ENCODE measurements at places on chromosomes 3 and 15.

DNA sequence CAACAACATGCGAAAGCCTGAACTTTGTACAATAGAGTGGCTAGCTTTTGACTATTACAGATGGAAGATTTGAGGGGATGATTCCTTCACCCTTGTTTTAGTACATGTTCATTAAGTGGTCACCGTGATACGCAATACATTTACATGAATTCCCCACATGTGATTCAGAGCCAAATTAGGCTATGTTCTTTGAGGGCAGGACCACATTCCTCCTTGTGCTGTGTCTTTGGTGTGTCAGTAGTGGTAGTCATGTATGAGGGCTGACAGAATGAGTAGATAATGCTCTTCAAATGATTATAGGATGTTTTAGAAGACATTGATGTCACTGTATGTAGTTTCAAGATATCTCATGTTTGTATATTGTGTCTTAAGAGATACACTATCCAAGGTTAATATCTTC, 12.1 kb downstream of the PTPRG start:
- DNase-seq: no peak

GRCh38 chr3:13069495-13069894, 3.7 kb downstream of the IQSEC1 start:
- DNase-seq: peak; percentile 52

DNA sequence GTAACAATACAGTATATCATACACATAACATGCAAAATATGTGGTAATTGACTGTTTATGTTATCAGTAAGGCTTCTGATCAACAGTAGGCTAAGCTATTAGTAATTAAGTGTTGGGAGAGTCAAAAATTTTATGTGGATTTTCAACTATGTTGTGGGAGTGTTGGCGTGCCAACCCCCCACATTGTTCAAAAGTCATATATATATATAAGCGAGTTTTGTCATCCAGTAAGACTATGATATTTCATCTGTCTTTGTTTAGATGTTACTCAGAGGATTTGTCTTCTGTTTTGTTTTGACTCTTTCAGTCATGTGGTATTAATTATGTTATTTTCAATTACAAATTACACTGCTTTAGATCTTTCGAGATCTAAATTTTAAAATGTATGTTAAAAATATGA, 51.0 kb upstream of the RAP2B start:
- no peak for DNase-seq

DNA sequence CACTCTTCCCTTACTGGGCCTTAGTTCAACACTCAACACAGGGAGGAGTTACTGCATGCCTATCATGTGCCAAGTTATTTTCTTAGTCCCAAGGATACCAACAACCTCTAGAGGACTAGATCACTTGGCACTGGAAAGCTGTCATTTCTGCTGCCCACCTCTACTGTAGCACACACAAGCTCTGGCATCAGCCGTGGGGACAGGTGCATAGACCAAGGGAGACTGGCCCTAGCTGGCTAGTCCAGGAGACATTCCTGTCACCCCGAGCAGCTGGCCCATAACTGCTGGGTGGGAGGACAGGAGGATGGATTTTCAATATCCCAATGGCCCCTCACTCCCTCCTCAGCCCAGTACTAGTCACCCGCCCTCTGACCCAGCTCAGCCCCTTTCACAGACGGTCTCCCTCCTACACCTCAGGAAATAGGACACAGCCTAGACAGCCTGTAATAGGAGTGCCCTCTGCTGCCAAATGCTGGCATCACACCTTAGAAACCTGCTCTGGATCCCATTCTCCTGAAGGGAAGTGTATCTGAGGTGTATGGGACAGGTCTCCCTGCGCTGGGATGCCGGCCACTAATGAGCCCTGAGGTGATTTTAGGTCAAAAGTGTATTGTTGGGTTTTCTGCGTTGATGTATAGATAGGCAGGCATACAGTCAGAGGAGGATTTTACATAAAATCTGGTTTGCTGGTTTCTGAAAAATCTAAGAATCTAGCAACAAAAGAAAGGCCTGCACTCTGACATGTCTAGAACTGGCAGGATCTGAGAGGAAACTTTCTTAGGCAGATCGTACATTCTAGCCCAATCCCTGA, 3.4 kb upstream of the DZIP1L start:
- DNase-seq: peak; percentile 13

DNA sequence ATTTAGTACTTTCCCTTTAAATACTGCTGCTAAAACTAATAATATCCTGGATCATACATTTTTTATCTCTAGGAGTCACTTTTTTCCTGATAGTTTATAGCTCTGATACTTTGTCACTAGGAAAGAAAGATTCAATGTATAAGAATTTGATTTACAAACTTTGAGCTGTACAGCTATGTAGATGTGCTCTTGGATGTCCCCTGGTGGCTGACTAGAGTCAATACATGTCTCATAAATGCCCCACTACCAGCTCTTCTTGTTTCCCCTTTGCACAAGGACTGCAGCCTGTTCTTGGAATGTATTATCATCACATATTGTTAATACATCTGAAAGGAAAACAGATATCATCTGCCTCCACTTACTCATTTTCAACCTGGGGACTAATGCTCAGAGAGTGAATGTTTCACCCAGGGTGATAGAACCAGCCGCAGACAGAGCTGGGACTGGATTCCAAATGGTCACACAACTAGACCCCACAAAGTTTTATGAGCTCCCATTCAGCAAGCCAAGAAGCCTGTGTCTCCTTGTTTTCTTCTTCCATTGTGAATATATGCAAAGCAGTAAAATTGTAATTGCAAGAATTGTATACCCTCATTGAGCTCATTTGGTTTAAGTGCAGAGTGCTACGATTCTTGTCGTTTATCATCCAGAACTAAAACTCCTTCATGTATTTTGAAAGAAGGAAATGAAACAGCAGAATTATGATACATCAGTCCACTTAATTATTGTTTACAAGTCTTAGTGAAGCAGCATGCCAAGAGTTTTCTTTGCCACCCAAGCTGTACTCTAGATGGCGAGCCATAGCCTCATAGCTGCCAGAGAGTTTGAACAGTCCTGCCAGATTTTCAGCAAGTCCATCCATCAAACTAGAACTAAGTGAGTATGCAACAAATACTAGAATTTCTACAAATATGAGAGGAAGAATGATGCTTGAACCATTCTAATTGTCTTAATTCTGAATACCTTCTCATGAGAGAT, 261.6 kb upstream of the LMCD1 start:
- no peak for DNase-seq

- DNase-seq: no peak
These were observed 65.0 kb upstream of the SEMA6D start for GRCh38 chr15:47652328-47652727.

DNA sequence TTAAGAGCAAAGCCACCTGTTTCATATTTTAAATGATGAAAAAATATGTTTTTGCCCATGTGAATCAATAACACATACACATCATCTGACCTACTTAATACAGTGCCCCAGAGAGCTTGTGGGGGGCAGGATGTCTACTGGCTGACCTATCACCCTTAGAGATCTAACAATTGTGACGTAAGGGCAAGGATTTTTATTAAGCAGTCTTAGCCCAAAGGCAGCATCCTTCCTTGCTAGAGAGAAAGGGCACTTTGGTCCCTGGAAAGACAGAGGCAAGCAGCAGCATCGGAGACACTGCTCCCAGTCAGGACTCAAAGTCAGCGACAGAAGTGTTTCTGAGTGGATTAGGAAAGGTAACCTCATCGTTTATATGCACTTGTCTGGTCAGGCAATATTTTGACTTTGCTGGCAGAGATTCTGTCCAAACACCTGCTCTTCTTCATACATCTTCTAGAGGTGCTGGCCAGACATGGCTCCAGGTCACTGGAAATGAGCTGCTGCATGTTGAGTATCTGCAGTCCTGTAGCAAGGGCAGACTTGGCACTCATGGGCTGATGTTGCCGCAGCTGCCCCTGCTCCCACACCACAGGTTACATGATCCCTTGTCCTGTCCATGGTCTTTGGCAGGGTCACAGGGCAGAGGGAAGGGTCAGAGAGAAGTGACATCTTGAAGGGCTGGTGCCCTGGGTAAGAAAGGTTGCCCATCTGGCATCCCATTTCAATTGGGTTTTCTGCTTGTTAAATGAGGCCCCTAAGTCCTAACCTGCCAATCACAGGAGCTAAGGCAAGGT, 1.8 kb downstream of the CXCR6 start:
- no peak for DNase-seq

DNA sequence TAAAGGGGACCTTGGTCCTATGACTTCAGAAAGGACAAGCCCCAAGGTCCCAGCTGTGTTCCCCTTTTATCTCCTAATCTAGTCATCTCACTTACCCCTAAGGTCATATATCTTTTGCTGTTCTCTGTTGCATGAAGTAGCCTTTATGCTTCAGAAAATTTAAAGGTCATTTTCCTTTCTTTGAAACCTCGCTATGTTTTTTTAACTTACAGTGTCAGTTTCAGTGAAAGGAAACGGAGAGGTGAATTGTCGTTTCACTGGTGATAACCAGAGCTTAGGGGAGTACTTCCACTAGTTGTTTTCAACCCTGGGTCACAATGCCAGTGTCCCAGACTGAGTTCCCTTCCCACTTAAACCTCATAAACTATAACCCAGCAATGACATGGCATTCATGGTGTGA, 357.4 kb downstream of the GAP43 start:
- no peak for DNase-seq

- DNase-seq: no peak
These were observed 189.6 kb upstream of the MLF1 start for GRCh38 chr3:158381262-158381868.

DNA sequence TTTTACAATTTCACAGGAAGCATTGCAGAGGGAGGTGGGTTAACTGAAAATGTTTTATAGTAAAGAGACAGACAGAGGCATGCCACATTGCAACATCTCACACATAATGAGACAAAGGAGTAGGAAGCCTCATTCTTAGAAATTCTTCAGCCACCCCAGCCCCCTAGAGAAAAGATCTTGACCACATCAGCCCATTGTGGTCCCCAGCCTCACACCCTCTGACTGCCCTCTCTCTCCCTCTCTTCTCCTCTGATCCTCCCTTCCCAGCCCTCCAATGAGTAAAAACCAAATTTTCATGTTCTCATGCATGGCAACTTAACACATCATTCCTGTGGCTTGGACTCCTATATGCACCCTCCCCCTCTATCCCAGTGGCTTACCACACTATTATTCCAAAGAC, 174.1 kb downstream of the UACA start:
- no peak for DNase-seq

- no peak for DNase-seq
These were observed 39.2 kb upstream of the POLR2M start for GRCh38 chr15:57667171-57667849.

GRCh38 chr15:59116141-59116540, 11.2 kb downstream of the CCNB2 start:
- no peak for DNase-seq

DNA sequence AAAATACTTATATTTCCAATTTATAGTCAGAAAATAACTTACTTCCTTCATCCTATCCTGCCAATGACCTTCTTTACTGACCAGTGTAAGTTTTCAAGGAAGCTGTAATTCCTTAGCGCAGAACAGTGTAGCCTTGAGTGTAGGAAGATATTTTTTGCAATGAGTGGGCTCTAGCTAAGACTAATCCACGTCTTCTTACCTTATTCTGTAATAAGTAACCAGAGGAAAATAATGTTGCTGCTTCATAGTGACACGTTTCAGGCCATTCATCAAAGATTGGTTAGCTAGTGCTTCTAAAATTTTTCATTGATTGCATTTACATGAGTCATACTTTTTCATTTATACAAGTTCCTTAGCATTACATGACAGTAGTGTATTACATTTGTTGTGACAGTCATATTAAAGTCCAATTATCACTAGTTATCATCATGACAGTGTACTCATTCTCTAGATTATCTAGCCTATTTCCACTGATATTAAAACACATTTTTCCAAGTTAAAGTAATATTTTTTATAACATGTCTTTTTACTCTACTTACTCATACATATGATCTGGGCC, 403.8 kb upstream of the EPHA3 start:
- DNase-seq: no peak
